ENCODE measurements at places on chromosomes 12 and 14. TPM values are rescaled to one million over a fixed set of nuclear protein-coding genes. Genes with fewer than 3 reads are reported as not detected.

The ISM2 gene
- total RNA-seq = 0.41 TPM

The CNTN1 gene
- 59.8 TPM for total RNA-seq

The DAD1 gene
- 334 TPM for total RNA-seq

The YLPM1 gene
- 44.8 TPM for total RNA-seq

The PCED1B gene
- 15.9 TPM for total RNA-seq

The KRT5 gene
- 1.5 TPM for total RNA-seq

The CCDC175 gene
- not detected for total RNA-seq

The SPIC gene
- not detected for total RNA-seq

The MIP gene
- 0.15 TPM for total RNA-seq

The FLRT2 gene
- total RNA-seq = 4.0 TPM

The ITGB7 gene
- total RNA-seq = 0.30 TPM

The TAS2R8 gene
- not detected for total RNA-seq

The CLEC1B gene
- not detected for total RNA-seq

The SERPINA5 gene
- 0.27 TPM for total RNA-seq

The ANKRD52 gene
- total RNA-seq = 47.0 TPM

The TEP1 gene
- 8.8 TPM for total RNA-seq

The KERA gene
- total RNA-seq = not detected

The ENDOU gene
- not detected for total RNA-seq

The SERPINA9 gene
- total RNA-seq = not detected

The SLC38A4 gene
- 0.16 TPM for total RNA-seq

The SLC41A2 gene
- total RNA-seq = 30.9 TPM

The MYF5 gene
- total RNA-seq = not detected

The LRRC43 gene
- 0.14 TPM for total RNA-seq

The MYG1 gene
- 70.6 TPM for total RNA-seq

The STON2 gene
- total RNA-seq = 2.6 TPM

The RXYLT1 gene
- total RNA-seq = 23.4 TPM

The FAM181A gene
- total RNA-seq = not detected

The PAH gene
- total RNA-seq = not detected

The DNAH10 gene
- total RNA-seq = 0.29 TPM

The FGF6 gene
- total RNA-seq = not detected

The VRTN gene
- total RNA-seq = not detected

The SLC6A15 gene
- 3.2 TPM for total RNA-seq

The SDSL gene
- total RNA-seq = 25.9 TPM

The PRPF39 gene
- total RNA-seq = 17.6 TPM

The NYNRIN gene
- 0.49 TPM for total RNA-seq

The GPR162 gene
- 0.64 TPM for total RNA-seq

The RD3L gene
- total RNA-seq = not detected

The C12orf76 gene
- 6.6 TPM for total RNA-seq

The RFX4 gene
- 0.07 TPM for total RNA-seq

The PIWIL1 gene
- not detected for total RNA-seq

The HOXC12 gene
- not detected for total RNA-seq

The KLRC1 gene
- total RNA-seq = not detected

The KLHL33 gene
- total RNA-seq = not detected

The SYT10 gene
- total RNA-seq = not detected

The WNT1 gene
- 0.21 TPM for total RNA-seq

Data from A549 treated with dexamethasone at 1 μM for 4 hours (cell line).